Stromal cell of bone marrow (primary cell): ENCODE measurements at places on chromosomes 12 and 14.

DNA sequence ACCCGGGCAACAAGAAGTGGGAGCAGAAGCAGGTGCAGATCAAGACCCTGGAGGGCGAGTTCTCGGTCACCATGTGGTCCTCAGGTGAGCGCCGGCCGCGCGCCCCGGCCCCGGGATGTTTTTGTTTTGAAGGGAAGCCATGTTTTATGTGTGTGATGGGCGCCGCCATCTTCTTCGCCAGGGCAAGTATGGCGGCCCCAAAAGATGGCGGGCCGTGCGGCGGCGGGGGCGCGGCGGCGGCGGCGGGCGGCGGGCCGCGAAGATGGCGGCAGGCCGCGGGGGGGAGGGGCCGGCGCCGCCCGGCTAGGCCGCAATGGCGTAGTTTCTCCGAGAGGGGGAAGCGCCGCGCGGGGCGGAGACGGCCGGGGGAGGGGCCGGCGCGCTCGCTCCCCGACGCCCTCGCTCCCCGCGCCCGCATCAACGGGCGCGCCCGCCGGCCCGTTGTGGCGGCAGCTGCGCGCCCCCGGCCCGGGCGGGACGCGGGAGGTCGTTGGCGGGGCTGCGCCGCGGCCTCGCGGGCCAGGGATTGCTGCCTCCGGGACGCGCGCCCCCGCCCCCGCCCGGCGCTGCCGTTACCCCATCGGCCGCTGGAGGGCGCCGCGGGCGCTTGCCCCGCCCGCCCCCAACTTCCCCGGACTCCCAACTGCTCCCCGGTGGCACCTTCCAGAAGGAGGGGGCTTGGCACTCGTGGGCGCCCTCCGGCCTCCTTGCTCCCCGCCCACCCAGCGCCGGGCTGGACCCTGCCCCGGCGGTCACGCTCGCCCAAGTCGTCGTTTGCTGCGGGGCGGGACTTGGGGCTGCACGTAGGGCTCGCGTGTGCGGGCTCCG, 1.1 kb downstream of the YY1 start:
- peak; percentile 79 for DNase-seq

- DNase-seq: no peak
These were observed 40.8 kb upstream of the POC1B start for GRCh38 chr12:89566615-89567014.

DNA sequence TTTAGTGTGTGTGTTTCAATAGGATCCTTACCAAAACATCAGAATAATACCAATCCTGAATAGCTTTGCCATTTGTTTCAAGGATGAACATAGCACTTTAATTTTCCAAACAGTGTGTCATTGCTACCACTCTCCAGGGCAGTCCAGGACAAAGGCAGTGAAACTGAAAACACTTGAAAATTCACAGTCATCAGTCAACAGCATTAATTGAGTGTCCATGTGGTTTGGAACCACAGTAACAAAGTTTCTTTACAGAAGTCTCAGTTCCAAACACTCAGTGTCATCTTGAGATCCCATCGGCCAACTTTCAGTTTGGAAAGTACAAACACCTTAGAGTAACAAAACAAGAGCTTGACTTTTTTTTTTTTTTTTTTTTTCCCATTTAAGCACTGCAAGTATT, 228.4 kb upstream of the SOX5 start:
- no peak for DNase-seq

- no peak for DNase-seq
These were observed 449.9 kb upstream of the FLRT2 start for GRCh38 chr14:85079842-85080730.

DNA sequence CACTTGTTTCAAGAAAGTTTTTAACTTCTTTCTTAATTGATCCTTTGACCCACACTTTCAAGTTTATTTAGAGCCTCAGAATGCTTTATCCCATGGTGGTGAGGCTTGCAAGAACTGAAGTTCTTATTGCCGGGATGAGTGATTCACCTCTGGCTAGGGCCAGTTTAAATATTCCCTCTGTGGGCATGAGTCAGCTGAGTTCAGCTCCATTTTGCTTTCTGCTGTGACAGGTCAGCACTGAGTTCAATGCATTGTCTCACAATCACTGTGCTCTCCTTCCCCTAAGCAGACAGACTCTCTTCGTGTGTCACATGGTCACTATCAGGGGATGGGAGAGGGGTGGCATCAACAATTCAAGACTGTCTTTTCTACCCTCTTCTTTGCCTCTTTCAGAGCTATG, 514.6 kb upstream of the FBXO33 start:
- DNase-seq: peak; percentile 51

GRCh38 chr14:70808416-70809224, 693 bp downstream of the MAP3K9 start:
- no peak for DNase-seq

DNA sequence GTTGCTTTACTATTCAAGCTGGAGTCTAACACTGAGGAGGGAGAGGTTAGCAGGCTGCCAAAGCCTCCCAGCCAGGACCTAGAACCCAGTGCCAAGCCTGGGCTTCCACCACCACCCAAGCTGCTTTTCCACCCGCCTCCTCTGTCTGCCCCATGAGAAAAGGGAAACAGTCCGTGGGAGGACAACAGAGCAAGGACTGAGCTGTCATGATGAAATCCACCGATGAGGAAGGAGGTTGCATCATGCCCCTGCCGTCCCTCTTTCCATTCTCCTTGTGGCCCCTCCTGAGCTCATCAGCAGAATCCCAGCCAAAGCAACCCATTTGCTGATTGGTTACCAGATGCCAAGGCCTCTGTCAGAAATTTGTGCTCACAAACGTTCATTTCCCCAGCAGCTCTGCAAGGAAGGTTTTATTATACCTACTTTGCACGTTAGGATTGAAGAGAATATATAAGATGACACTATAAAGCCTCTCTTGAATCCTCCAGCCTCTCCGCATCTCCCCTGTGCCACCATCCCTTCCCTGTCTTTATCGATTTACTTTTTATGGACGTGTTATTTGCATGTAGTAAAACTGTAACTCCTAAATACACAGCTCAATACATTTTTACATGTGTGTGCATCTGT, 6.3 kb upstream of the SERPINA1 start:
- DNase-seq: peak; percentile 66

DNA sequence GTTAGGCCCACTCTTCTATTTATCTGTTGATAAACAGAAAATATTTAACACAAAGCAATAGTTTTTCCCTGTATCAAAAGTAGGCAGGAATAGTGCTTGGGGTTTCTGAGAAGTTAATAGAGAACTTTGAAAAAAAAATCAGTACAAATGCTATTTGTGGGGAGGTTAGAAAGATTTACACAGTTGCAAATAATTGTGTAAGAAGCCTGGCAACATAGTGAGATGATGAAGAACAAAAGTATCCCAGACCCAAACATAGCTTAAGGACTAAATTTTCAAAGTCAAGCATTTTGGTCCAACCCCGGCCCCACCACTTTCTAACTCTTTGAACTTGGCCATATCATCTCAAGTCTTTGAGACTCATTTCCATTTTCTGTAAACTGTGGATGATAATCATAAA, 687.5 kb upstream of the TMEM132C start:
- no peak for DNase-seq

DNA sequence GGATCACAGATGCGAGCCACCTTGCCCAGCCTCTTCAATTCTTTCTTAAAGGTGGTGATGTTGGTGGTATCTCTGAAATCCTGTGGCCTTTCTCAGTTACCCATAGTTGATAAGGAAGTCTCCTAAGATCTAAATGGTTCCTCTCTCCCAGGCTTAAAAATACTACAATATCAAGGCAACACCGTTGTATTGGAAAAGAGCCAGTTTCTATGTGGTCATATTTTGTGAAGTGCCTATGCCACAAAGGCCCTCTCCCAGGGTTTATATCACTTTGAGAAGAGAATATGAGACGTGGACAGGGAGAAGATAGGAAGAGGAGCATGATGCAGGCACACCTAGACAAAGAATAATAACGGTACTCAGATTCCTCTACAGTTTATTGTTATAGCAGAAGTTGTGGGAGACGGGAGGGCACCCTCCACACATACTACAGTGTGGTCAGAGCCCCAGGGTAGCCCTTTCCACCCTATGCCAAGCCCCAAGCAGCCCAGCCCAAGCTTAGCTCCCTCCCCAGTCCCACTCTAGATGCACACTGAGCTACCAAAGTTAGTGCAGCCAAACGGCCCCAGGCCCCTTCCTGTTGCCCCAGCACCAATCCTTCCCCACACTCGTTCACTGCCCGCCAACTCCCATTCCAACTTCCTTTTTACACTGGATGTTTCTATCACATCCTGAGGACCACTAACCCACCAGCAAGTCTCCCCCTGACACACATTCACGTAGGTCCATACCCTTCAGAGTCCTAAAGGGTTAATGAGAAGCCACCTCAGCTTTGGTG, 8.3 kb downstream of the NDRG2 start:
- DNase-seq: no peak

DNA sequence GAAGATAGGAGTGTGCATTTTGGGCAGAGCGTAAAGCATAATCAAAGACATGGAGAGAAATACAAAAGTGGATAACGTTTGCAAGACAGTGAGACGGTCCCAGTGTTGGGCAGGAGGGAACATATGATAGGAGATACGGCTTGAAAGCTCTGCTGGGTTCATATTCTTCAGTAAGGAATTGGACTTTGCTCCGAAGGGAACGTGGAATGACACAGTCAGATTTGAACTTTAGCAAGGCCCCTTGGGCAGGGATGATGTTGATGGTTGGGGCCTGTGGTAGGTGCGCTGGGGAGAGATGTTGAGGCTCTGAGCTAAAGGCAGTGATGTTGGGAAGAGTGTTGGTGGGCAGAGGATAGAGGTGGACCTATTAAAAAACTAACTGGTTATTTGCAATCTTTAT, 143.5 kb upstream of the TBX3 start:
- no peak for DNase-seq

- DNase-seq: no peak
These were observed 34.4 kb upstream of the NDUFA12 start for GRCh38 chr12:95037906-95038305.

DNA sequence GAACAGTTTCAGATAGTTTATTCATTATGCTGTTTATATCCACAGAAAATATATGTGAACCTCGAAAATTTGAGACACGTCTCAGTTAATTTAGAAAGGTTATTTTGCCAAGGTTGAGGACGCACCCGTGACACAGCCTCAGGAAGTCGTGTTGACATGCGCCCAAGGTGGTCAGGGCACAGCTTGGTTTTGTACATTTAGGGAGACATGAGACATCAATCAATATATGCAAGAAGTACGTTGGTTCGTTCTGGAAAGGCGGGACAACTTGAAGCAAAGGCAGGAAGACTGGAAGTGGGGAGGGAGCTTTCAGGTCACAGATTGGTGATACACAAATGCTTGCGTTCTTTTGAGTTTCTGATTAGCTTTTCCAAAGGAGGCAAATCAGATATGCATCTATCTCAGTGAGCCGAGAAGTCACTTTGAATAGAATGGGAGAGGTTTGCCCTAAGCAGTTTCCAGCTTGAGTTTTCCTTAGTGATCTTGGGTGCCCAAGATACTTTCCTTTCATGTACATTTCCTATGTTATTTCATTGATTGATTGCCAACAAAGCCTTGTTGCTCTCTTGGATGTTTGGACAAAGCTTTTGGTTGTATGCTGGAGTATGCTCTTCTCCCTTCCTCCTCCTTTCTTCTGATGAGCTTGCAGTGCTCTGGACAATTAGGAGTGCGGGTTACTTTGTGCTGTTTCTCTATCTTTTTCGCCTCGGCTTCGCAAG, 3.2 kb downstream of the SNAPC1 start:
- DNase-seq: no peak

GRCh38 chr12:70823182-70823976, 97.2 kb downstream of the PTPRR start:
- DNase-seq: no peak

- DNase-seq: peak; percentile 47
These were observed 12.7 kb downstream of the LTBP2 start for GRCh38 chr14:74599321-74599761.

- DNase-seq: no peak
These were observed 25.4 kb upstream of the PELI2 start for GRCh38 chr14:56092763-56093162.

GRCh38 chr14:83568141-83568540, 1961.8 kb upstream of the FLRT2 start:
- DNase-seq: no peak

DNA sequence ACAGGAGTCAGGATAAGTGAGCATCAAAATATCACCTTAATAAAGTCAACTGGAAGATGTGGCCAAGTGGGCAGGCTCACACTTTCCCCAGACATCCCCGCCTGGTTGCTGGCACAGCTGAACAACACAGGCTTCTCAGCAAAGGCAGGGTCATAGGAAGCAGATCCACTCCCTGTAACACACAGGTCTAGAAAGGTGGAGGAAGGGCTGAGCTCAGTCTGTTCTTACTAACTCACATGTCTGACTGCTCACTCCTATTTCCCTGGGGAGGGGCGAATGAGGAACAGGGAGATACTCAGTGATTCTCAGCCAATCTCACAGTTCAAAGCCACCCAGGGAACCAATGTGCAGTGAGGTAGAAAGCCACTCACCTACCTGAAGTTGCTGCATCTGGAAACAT, 45.0 kb upstream of the AMN1 start:
- no peak for DNase-seq

- no peak for DNase-seq
These were observed 340.7 kb upstream of the DDHD1 start for GRCh38 chr14:53493860-53494259.

GRCh38 chr12:92544322-92544721, 158.5 kb upstream of the PLEKHG7 start:
- no peak for DNase-seq

DNA sequence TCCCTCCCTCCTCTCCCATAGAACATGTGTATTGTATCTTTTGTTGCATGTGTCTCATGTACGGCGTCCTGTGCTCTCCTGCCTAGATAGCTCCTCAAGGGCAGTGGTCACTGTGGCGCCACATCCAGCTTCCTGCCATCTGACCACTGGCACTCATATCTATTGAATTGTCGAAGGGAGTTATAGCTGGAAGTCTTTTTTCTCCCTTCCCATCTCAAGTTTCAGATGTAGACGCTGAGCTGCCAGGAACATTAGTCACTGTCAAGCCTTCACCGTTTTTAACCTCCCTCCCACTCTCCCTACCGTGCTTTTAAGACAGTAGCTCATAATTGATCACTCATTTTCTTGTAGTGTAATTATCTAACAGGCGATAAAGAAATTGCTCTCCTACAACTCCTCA, 33.0 kb downstream of the MTHFD1 start:
- DNase-seq: peak; percentile 52

GRCh38 chr12:95202691-95203486, 14.4 kb downstream of the FGD6 start:
- no peak for DNase-seq

DNA sequence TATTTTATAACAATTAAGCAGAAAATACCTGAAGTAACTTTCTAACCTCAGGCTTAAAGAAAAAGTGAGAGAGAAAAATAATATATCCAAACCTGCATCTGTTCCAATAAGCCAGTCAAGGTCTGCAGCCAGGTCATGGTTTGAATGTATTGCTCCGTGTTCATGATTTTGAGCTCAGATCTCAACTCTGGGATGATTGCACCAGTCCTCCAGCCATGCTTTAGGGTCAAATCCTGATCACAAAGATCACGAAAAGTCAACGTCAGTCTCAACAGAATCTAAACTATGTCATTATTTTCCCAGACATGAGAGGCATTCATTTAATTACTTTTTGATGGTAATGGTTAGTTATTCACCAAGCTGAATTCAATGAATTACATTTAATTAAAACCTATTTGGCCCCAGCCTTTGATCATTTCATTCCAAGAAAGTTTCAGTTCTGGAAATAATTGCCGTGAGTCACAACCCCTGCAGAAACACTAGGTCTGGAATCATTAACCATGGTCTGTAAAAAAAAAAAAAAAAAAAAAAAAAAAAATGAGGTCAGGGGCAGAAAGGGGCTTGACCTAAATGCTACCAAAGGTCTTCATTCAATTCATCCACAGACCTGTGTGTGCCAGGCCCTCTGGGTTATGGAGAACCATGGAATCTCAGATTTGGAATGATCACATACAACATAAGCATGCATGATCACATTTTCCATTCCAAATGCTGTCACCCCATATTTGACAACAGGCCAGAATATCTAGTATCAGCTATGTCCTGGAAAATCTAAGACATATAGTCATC, 55.6 kb downstream of the NT5DC3 start:
- DNase-seq: no peak
